ENCODE measurements at places on chromosomes 7 and 10. TPM values are rescaled to one million over a fixed set of nuclear protein-coding genes. Genes with fewer than 3 reads are reported as not detected.

GNGT1 gene
- total RNA-seq: not detected

STEAP4 gene
- total RNA-seq: not detected

CPVL gene
- total RNA-seq: 30.7 TPM

IFIT1B gene
- not detected for total RNA-seq

FFAR4 gene
- not detected for total RNA-seq

CCAR1 gene
- 104 TPM for total RNA-seq

DGKB gene
- not detected for total RNA-seq
